ENCODE measurements at places on chromosomes 4 and X.

- no peak for DNase-seq
Measured at GRCh38 chr4:25803720-25804225, 59.0 kb downstream of the SEL1L3 start.

GRCh38 chr4:108157655-108158054 is 11.1 kb downstream of the LEF1 start:
- no peak for DNase-seq

- no peak for DNase-seq
Measured at GRCh38 chr4:187602339-187603092, 393.1 kb upstream of the ZFP42 start.

DNA sequence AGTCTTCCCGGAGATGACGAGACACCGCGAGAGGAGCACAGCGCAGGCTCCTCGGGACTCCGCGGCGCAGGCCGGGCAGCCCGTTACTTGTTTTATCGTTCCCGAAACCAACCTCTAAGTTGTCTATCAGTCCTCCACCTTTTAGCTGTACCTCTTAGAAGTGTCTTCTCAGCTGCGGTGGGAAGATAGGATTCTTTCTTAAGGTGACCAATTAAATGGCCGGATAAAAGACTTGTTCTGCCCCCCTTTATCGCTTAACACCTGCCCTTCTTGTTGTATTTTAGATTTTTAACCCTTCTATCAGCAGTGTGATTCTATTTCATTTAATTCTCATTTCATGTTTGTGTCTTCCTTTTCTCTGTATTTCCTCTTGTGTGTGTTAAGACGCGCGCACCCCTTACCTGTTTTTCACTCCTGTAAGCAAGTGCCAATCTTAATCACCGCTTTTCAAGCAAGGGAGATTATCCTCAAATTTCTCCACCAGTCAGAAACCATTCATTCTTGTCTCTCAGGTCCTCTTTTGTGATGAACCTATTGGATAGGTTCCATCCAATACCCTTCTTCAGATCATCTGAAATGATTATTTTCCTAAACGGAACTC is at the start of gene SLC9B2:
Gene SLC9B2 (minus strand): TSS at position 15 of the 601 bp plus-strand sequence. CDS start 9,211 bp downstream, outside the sequence.
- DNase-seq = no peak

DNA sequence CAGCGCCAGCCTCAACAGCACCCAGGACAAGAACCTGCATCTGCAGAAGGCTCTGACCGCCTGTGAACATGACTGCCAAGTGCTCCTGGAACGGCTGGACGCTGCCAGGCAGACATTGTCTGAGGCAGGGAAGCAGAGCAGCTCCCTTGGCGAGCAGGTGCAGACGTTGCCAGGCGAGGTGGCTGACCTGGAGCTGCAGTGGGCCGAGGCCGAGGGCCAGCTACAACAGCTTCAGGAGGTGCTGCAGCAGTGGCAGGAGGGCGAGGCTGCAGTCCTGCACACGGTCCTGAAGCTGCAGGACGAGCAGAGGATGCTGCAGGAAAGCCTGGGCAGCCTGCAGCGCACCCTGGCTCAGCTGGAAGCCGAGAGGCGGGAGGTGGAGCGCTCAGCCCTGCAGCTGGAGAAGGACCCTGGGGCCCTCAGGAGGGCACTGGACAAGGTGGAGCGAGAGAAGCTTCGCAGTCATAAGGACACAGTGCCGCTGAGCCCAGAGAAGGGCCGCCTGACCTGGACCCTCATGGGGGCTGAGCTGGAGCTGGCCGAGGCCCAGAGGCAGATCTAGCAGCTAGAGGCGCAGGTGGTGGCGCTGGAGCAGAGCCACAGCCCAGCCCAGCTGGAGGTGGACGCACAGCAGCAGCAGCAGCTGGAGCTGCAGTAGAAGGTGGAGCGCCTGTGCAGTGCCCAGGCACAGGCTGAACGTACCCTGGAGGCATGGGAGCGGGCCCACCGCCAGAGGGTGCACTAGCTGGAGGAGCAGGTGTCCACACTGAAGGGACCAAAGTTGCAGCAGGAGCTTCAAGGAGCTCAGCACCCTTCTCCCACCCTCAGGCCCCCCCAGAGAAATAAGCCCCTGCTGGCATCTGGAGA is 16.4 kb downstream of the SMIM10L2A start:
- DNase-seq = no peak

Data from effector memory CD8-positive, alpha-beta T cell (primary cell).